ENCODE measurements at places on chromosomes 2 and 18.

GRCh38 chr2:235045336-235045972 lies 93.6 kb downstream of the SH3BP4 start:
- DNase-seq: no peak

DNA sequence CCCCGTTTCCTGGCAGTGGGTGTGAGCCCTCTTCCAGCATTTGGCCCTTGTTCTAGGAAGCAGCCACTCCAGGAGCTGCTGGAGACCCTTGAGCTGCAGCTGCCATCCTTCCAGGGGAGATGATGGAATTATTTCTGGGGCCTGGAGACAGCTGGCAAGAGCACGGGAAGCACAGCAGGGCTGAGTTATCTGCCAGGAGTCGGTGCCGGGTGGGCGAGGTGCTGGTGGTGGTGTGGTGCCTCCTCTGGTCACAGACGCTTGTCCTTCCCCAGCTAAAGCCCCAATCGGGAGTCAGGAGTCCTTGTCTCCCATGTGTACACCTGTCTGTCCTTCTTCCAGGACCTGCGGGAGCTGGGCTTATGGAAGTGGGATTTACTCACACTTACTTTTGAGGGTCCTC lies 36.0 kb downstream of the DPYSL5 start:
- peak; percentile 93 for DNase-seq

- no peak for DNase-seq
Observed at GRCh38 chr2:128642821-128643220, 324.2 kb upstream of the HS6ST1 start.

GRCh38 chr2:158395166-158395565 lies 61.4 kb downstream of the CCDC148 start:
- DNase-seq: no peak

- peak; percentile 21 for DNase-seq
Observed at GRCh38 chr2:173076581-173077345, 1.1 kb downstream of the MAP3K20 start.

DNA sequence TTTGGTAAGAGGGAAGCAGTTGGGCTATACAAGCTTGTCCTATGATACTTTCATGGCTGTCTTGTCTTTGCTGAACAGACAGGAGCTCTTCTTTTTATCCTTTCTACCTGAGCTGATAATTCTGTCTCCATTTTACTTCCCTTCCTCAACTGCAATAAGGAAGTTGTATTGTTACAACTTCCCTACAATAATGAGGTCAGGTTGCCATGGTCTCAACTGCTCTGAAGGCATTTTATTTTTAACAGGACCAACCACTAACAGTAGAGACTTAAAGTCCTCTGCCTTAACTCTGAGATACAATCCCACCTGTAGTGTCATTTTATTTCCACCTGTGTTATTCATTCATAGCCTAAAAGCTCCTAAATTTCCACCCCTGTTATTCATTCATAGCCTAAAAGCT lies 118.6 kb upstream of the PGAP1 start:
- no peak for DNase-seq

DNA sequence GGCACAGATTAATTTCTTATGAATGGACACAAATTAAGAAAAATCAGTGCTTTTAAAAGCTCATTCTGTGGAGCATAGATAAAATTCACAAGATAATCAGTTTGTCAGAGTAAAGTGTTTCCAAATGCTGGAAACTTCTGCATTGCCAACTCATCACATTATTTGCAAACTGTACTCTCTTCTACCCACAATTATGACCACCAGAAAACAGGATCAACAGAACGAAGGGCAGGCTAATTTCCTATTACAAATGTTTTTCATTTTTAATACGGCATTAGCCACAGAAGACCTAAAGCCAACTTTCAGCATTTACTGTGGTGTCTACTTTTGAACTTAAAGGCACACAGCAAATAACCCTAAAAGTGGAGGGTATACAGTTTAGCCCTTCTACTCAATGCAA lies 6.0 kb downstream of the IRS1 start:
- no peak for DNase-seq

DNA sequence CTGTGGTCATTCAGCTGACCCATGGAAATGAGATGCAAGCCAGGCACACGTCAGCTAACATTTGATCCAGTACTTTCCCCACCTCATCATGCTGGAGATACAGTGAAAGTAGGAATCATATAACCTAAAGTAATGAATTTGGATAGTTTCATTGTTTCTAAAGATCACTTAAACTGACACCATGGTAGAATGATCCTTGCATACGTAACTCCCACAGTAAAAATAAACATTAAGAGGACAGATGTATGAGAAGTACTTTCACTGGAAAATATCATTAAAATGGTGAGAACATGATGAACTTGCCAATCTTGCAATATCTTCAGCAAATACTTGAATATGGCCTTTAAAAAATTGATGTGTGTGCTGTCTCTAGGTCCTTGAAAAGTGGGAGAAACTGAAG lies 85.4 kb downstream of the MAIP1 start:
- DNase-seq: no peak

- no peak for DNase-seq
Observed at GRCh38 chr2:239819091-239819973, 205.8 kb downstream of the NDUFA10 start.

All from NCI-H2171 treated with DMSO at 0.1 percent for 48 hours (cell line).